ENCODE measurements at places on chromosomes 2 and 18. TPM values are rescaled to one million over a fixed set of nuclear protein-coding genes. Genes with fewer than 3 reads are reported as not detected.

Gene CHRND
- not detected for polyA plus RNA-seq

Gene UBE2F
- polyA plus RNA-seq, result 91.8 TPM

Gene B3GNT7
- 0.06 TPM for polyA plus RNA-seq

Gene IFIH1
- 2.2 TPM for polyA plus RNA-seq

Gene RAPGEF4
- polyA plus RNA-seq, result 0.63 TPM

Gene ATP6V1B1
- 0.82 TPM for polyA plus RNA-seq

Gene PIKFYVE
- 19.6 TPM for polyA plus RNA-seq

Gene IL36A
- not detected for polyA plus RNA-seq

Gene EVX2
- not detected for polyA plus RNA-seq

Gene LIMS4
- polyA plus RNA-seq, result 2.3 TPM

Gene GALNT5
- polyA plus RNA-seq, result 55.0 TPM

Gene LYPD6B
- 0.21 TPM for polyA plus RNA-seq

Gene PTGR3
- 30.9 TPM for polyA plus RNA-seq

Gene SERPINB4
- polyA plus RNA-seq, result not detected

Gene MC5R
- polyA plus RNA-seq, result not detected

Gene MYOM1
- 0.02 TPM for polyA plus RNA-seq

All from AG04450 (cell line).